Left ventricle myocardium inferior (tissue), 1 donor: ENCODE measurements at places on chromosomes 16 and 17.

DNA sequence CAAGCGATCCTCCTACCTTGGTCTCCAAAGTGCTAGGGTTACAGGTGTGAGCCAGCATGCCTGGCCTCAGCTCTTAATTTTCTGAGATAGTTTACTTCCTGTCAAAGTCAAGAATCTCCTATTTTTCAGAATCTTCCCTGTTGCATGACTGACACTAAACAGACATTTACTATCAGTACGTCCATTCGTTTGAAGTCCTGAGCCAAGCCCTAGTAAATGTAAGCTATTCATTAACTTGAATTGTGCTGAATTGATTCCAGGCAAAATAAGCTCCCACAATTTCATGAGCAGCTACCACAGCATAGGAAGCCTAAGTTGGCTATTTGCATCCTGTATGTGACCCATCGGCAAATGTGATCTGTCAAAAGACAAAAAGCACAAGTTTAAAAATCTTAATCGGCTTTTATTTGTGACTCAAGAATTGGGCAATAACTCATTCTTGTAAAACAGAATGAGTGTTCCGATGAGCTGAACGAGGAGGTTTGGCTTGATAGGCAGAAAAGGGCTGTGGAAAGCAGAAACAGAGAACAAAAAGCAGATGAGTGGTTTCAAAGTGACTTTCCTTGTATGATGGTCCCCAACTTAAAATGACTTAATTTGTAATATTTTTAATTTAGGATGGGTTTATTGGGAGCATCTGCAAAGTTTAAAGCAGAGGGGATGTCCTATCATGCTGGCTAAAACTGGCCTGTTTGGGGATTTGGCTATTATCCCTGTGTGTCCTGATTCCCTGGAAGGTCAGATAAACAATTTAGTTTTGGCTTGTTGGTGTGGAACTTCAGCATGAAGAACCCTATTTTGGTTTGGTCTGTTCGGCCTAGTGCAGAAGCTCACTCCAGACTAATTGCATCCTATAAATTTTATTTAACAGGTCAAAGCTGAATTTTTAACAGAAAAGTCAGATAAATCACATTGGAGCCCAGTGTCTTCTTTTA is 14.2 kb downstream of the RNF112 start:
- DNase-seq = no peak

DNA sequence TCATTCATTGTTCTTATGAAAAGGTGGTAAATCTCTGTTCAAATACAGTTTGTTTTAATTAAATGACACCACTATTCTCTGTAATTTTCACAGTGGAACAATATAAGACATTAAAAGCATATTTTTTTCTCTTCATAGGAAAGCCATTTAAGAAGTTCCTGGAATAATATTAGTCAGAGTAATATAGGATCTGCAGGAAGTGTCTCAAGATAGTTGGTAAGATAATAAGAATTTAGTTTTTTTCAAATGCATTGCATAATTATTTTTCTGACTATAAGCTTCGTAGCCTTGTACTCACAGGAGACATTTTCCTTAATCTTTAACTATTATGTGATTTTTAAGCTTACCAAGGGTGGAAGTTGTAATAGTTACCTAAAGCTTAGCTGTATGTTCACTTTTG is 16.9 kb downstream of the STXBP4 start:
- no peak for DNase-seq

DNA sequence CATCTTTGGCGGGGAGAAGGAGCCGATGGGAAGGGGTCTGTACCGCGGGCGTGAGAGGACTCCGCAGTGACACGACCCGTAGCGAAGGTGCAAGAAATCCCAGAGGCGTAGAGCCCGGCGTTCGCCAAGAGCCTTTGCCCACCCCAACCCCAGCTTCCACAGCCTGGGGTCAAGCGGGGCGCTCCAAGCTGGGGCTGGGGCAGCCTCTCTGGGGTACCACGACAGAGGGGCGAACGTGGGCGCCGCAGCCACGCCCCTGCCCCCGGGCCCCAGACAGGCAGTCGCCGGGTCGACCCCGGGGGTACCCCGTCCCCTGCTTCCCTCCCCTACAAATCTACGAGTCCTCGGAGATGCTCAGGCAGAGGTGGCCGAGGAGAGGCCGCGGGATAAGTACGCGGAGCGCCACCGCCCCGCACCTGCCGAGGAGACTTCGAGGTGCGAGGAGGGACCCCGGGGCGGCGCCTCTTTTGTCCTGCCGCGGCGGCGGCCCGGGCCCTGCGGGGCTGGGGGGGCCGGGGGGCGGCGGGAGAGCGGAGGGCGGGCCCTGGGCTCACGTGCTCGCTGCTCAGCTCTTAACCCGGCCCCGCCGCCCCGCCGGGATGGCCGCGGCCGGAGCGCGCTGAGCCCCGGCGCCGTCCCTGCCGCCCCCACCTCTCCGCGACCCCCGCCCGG is at the start of gene ADAM11:
Gene ADAM11 (plus strand): TSS at position 575 of the 672 bp plus-strand sequence. CDS start 212 bp downstream, outside the sequence.
- DNase-seq = no peak

GRCh38 chr17:83204230-83204725 is 124.9 kb downstream of the METRNL start:
- DNase-seq = no peak

DNA sequence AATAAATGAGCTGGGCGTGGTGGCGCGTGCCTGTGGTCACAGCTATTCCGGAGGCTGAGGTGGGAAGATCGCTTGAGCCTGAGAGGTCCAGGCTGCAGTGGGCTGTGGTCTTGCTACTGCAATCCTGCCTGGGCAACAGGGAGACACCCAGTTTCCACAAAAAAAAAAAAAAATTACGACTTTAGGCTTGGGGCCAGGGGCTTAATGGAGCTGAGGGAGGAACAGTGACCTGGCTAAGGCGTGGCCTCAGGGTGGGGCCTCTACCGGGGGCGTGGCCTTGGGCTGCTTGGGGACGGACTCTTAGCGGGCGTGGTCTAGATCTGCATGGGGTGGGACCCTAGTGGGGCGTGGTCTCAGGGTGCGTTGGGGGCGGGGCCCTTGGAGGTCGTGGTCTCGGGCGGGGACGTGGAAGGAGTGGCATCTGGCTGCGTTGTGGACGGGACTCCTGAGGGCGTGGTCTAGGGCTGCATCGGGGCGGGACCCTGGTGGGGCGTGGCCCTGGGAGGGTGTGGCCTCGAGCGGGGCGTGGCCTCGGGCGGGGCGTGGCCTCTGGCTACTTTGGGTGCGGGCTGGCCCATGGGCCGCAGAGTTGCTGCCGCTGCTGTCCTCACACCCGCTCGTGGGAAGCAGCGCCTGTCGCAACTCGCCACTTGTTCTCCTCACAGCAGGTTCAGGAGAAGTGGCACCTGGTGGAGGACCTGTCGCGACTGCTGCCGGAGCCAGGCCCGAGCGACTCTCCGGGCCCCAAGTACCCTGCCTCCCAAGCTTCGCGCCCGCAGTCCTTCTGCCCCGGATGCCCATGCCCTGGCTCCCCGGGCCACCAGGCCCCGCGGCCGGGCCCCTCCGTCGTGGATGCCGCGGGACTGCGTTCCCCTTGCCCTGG is 5.8 kb upstream of the C17orf99 start:
- DNase-seq = peak; percentile 88

GRCh38 chr16:27759967-27760788 is 210.2 kb downstream of the KATNIP start:
- DNase-seq = no peak

DNA sequence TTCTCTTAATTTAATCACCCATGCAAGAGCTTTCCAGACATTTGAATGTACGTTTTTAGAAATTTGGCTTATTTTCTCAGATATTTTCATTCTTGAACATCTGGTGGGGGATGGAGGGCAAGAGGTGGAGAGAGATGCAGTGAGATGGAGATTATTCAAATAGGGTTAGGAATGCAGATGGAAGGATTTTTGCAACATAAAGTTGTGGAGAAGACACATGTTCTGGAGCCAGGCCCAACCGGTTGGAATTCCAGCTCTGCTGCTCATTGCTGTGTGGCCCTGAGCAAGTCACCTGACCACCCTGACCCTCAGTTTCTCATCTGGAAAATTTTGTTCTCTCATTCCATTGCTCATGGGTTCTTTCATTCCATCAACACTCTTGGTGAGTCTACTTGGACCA is 66.9 kb downstream of the IRX3 start:
- DNase-seq = no peak

DNA sequence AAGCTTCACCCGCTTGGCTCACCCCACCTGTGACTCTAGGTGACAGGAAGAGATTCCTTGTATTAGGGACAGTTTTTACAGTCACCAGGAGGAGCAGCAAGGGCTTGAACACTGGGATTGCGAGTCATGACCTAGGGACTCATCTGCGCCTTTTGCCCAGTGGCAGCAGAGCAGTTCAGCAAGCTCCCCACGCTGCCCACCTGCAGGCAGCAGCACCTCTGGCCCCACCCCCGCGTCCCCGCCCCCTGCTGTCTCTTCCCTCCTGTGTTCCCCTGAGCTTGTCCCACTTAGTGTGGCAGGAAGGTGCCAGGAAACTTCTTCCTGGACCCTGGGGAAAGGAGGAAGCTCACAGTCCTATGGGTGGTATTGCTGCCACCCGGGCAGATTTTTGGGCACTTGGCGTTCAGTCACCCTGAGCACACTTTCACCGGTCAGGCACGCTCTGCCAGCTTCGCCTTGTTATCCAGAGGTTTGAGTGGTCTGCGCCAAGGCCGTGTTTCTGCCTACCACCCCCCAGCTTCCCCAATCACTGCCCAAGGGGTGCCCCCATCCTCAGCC is 8.7 kb downstream of the MMP15 start:
- DNase-seq = no peak

DNA sequence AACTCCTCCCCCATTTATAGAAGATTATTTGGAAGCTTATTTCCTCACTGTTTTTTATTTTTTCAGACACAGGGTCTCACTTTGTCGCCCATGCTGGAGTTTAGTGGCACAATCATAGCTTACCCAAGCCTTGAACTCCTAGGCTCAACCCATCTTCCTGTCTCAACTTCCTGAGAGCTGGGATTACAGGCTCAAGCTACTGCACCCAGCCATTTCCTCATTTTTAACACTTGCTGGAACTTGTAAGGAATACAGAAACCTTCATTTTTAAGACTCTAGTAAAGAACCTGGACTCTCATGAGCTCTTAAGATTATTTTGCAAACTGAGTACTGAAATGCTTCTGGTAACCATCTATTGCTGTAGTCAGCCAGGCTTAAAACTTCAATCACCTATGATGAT is 29.9 kb downstream of the KANSL1 start:
- no peak for DNase-seq

- peak; percentile 66 for DNase-seq
These were observed at the start of gene MED13 for GRCh38 chr17:62064791-62065563. Gene MED13, minus strand, starts transcription at chr17:62065278. Its CDS starts 73 bp downstream, at chr17:62065205.

GRCh38 chr16:85590506-85590832 is 22.7 kb upstream of the GSE1 start:
- DNase-seq = no peak

GRCh38 chr17:281365-281999 is 71.1 kb downstream of the RPH3AL start:
- no peak for DNase-seq

DNA sequence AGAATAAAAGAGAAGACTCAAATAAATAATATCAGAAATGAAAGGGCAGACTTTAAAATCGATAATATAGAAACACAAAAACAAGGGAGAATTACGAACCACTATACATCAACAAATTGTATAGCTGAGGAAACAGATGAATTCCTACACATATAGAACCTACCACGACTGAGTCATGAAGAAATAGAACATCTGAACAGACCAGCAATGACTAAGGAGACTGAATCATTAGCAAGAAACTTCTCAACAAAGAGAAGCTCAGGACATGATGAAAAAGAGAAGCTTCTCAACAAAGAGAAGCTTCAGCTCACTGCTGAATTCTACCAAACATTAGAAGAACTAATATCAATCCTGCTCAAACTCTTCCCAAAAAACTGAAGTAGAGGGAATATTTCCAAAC is 255.9 kb downstream of the CEP112 start:
- DNase-seq = no peak

DNA sequence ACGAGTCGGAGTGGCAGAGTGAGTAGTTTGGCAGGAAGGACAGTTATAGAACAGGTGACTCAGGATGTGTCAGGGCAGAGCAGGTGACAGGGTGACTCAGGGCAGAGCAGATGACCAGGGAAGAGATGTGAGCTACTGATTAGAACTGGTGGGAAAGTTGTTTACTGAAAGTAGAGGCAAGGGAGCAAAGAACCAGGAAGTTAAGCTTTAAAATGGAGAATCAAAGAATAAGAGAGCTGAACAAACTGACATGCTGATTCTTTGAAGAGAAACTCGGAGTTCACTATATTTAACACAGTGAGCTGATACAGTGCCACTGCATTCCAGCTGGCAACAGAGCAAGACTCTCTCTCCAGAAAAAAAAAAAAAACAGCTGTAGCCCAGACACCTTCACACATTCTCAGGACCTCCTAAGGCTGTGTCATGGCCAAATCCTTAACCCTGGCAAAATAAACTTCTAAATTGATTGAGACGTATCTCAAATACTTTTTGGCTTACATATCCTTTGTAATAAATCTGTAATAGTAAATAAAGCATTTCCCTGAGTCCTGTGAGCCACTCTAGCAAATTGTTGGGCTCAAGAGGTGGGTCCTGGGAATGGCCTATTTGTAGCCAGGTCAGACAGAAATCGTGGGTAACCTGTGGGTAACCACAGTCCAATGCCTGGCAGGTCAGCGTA is 12.3 kb upstream of the UBE2I start:
- DNase-seq = no peak

- no peak for DNase-seq
These were observed 6.5 kb downstream of the NFATC3 start for GRCh38 chr16:68091380-68092261.

DNA sequence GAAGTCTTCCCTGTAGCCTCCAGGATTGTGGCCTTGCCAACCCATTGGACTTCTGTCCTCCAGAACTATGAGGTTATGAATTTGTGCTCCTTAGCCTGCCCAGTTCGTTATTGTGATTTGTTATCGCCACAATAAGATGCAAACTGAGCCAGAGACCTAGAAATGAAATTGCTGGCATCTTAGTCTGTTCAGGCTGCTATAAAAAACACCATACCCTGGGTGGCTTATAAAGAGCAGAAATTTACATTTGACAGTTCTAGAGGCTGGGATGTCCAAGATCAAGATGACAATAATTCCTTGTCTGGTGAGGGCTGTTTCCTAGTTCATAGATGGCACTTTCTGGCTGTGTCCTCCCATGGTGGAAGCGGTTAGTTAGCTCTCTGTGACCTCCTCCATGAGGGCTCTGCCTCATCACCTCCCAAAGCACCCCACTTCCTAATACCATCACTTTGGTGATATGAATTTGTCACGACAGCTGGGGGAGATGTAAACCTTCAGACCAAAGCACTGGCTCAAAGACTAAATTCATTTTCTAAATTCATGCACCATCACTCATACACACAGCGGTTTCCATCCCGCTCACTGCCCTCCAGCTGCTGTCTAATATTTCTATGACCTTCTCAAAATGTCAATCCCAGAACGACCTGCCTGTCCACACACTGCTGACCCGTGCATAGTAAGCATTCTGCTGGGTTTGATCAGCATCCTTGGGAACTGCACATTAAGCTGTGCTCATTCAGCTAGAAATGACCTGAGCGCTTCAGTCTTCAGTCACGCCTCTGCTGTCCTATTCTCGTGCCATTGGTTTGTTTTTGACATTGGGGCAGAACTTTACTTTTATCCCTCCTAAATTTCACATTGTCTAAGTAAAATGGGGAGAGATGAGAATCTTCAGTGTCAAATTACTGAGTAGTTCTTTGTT is 36.6 kb downstream of the GINS3 start:
- no peak for DNase-seq
